Kidney epithelial cell (primary cell): ENCODE measurements at places on chromosomes 16 and 17.

DNA sequence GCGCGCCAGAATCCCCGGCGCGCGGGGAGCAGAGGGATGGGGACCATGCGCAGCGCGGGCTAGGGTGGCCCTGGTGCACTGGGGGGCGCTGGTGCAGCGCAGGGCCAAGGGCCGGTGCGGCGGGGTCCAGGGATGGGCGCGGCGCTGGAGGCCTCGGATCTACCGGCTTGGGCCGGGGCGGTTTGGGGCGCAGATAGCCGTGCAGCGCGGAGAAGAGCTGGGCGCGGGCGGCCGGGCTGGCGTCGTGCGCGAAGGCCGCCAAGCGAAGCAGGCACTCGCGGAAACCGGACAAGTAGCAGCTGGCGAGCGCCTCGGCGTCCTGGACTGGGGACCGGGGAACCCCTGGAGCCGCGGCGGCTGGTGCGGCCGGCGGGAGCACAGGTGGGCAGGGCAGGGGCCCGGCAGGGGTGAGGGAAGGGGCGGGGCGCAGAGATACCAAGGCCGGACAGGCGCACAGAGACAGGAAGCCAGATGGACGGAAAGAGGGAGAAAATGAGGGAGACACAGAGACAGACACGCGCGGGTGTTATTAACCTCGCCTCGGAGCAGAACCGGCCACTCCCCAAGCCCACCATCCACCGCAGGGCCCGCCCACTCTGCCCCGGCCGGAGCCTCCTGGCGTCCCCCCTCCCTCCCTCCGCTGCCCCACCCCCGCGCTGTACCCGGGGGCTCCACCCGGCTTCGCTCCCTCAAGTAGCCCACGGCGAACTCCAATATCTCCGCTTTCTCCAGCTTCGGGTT is 2.1 kb downstream of the HES7 start:
- DNase-seq: no peak

DNA sequence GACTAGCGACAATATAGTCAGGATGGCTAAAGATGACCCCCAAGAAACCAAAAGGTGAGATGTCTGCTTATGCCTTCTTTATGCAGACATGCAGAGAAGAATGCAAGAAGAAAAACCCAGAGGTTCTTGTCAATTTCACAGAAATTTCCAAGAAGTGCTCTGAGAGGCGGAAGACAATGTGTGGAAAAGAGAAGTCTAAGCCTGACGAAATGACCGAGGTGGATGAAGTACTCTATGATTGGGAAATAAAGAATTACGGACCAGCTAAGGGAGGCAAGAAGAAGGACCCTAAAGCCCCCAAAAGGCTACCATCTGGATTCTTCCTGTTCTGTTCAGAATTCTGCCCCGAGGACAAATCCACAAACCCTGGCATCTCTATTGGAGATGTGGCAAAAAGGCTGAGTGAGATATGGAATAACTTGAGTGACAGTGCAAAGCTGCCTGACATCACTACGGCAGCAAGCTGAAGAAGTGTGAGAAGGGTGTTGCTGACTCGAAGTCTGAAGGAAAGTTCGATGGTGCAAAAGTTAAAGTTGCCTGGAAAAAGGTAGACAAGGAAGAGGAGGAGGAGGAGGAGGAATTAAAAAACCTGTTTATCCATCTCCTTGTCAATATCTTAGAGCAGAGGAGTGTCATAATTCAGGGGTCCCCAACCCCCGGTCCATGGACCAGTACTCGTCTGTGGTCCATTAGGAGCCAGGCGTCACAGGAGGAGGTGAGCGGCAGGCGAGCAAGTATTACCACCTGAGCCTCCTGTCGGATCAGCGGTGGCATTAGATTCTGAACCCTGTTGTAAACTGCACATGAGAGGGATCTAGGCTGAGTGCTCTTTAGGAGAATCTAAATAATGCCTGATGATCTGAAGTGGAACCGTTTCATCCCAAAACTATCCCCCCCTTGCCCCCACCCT is 25.1 kb upstream of the ADGRG1 start:
- DNase-seq: no peak

DNA sequence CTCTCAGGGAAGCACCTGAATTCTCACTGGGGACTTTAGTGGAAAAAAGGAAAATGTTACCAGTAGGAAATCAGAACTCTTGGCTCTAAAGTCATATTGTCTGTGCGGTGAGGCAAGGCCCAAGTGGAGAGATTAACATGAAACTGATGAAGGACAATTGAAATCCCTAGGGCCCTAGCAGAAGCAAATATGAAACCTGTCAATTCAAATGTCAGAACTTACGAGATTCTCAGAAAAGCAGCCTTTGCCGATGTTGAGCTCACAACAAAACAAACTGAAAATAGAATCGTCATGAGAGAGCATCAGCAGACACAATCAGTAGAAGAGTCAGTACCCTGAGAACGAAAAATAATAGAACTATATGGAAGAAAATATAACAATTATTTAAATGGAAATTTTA is 108.8 kb downstream of the ELAC2 start:
- no peak for DNase-seq

GRCh38 chr16:84110527-84110926 is 6.2 kb downstream of the MBTPS1 start:
- no peak for DNase-seq

DNA sequence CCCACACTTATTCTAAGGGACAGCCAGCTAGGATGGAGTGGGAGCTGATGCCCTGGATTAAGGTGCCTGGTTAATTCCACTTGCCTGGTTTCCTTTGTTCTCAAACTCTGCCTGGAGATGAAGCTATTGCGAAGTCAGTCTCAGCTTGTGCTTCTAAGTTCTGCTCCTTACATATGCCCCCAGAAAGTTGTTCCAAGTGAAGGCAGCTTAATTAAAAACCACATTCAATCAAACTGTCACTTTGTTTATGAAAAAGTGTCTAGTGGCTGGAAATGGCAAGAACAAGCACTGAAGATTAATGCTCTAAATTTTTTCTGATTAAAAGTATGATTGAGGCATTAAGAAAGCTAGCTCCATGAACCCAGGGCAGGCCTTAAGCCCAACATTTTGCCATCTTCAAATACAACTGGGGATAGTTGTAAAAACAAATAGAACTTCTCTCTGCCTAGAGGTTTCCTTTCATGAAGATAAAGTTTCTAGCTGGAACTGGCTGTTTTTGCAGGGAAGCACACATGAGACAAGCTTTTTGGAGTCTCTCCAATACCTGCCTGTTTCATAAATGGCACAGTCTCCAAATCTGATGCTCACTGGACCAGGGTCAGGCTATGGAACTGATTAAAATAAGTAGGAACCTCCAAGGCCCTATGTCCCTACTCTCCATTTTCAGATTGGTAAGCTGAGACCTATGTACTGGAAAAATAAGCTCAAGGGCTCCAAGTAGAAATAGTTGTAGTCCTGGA is 100.9 kb downstream of the GRIN2A start:
- no peak for DNase-seq

DNA sequence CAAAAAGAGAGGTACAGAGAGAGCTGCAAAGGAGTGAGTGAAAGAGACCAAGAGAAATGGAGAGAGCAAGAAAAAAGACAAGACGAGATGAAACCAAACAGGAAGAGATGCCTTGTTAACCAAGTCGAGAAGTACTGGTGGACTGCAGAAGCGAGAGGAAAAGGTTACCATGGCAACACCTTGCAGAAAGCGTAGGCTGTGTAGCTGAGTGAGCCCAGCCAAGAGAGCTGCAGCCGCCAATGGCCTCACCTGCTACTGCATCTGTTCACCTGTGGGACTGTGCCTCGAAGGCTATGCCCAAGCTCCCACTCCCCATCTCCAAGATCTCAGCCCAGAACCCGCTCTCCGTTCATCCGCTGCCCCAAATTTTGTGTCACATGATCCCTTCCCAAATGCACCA is 161.3 kb downstream of the SLC39A11 start:
- DNase-seq: no peak
